ENCODE measurements at places on chromosomes 11 and 22.

DNA sequence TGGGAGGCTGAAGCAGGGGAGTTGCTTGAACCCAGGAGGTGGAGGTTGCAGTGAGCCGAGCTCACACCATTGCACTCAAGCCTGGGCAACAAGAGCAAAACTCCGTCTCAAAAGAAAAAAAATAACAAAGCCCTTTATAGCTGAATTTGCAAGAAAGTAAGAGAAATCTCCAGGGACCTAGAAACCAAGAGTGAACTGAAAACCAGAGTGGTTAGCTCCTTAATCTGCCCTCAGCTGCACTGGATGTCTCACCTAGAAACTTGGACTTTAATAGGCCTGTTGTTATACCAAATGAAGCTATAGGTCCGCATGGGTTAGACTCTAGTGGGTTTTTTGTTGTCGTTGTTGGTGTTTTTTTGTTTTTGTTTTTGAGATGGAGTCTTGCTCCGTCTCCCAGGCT, 4.1 kb downstream of the NEU3 start:
- no peak overlapping the region for H3K27ac ChIP-seq
- no peak overlapping the region for H3K4me3 ChIP-seq
- peaks cover 15% of the 10 kb centered on the region for H3K4me1 ChIP-seq

GRCh38 chr11:128720522-128720985, 26.7 kb downstream of the FLI1 start:
- H3K4me1 ChIP-seq, result peaks cover 89% of the 10 kb centered on the region
- H3K4me3 ChIP-seq, result peak overlapping the region; percentile 94
- H3K36me3 ChIP-seq, result peaks cover 4% of the 10 kb centered on the region
- peak overlapping the region; percentile 99 for H3K27ac ChIP-seq

DNA sequence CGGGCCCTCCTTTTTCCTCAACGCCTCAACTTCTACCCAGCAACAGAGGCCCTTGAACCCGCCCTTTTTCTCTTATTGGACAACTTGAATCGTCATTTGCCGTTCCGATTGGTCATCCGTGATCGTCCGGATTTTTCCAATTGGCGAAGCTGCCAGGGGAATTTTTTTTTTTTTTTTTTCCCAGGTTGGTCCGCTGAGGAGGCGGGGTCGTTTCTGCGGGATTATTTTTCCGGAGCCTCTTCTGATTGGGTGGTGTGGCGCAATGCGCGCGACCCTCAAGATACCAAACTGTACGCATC, 465 bp upstream of the TTC9C start:
- H3K4me1 ChIP-seq, result peaks cover 39% of the 10 kb centered on the region
- no peaks in the 10 kb centered on the region for H3K27me3 ChIP-seq
- DNase-seq, result peak; percentile 91
- H3K36me3 ChIP-seq, result peaks cover 23% of the 10 kb centered on the region

- peaks cover 7% of the 10 kb centered on the region for H3K36me3 ChIP-seq
- no peak for DNase-seq
- H3K27ac ChIP-seq, result no peak overlapping the region
- H3K4me3 ChIP-seq, result no peak overlapping the region
- H3K27me3 ChIP-seq, result peaks cover 56% of the 10 kb centered on the region
Observed at GRCh38 chr11:130979386-130979972, 63.2 kb upstream of the SNX19 start.

- no peak for DNase-seq
- no peak overlapping the region for H3K4me3 ChIP-seq
- H3K27ac ChIP-seq, result no peak overlapping the region
- no peaks in the 10 kb centered on the region for H3K36me3 ChIP-seq
- H3K4me1 ChIP-seq, result peaks cover 10% of the 10 kb centered on the region
Observed at GRCh38 chr11:43558146-43558545, 122.4 kb upstream of the HSD17B12 start.

DNA sequence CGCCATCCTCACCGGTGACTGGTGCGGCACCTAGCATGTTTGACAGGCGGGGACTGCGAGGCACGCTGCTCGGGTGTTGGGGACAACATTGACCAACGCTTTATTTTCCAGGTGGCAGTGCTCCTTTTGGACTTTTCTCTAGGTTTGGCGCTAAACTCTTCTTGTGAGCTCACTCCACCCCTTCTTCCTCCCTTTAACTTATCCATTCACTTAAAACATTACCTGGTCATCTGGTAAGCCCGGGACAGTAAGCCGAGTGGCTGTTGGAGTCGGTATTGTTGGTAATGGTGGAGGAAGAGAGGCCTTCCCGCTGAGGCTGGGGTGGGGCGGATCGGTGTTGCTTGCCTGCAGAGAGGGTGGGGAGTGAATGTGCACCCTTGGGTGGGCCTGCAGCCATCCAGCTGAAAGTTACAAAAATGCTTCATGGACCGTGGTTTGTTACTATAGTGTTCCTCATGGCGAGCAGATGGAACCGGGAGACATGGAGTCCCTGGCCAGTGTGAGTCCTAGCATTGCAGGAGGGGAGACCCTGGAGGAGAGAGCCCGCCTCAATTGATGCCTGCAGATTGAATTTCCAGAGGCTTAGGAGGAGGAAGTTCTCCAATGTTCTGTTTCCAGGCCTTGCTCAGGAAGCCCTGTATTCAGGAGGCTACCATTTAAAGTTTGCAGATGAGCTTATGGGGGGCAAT, 1.1 kb downstream of the NEAT1 start:
- peak overlapping the region; percentile 100 for H3K27ac ChIP-seq
- peaks cover 48% of the 10 kb centered on the region for H3K36me3 ChIP-seq
- peak overlapping the region; percentile 98 for H3K4me3 ChIP-seq
- no peak for DNase-seq

DNA sequence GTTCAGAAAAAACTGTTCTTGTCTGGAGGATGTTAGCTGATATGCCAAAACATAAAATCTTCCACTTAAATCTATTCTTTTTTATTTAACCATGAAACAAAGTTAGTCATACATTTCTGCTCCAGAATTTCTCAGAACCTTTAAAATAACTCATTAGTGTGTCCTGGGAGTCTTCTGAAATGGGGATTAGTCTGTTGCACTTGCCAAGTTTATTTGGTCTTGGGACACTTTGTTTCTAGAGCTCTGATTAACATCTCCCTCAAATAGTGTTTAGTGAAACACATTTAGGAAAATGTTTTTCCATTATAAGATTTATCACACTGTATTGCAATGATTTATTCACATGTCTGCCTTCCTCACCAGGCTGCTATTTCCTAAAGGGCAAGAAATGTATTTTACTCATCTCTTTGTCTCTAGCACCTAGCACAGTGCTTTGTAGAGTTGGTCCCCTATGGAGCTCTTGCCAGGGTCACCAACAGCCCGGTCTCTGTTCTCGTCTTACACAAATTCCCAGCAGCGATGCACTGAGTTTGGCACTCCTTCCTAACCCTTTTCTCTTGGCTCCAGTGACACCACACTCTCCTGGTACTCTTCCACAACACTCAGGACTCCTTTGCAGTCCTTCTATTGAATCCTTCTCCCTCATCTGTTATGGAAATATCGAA, 189.2 kb downstream of the CSNK2A3 start:
- H3K36me3 ChIP-seq, result no peaks in the 10 kb centered on the region
- no peak overlapping the region for H3K4me3 ChIP-seq
- H3K4me1 ChIP-seq, result no peaks in the 10 kb centered on the region
- peaks cover 39% of the 10 kb centered on the region for H3K27me3 ChIP-seq

DNA sequence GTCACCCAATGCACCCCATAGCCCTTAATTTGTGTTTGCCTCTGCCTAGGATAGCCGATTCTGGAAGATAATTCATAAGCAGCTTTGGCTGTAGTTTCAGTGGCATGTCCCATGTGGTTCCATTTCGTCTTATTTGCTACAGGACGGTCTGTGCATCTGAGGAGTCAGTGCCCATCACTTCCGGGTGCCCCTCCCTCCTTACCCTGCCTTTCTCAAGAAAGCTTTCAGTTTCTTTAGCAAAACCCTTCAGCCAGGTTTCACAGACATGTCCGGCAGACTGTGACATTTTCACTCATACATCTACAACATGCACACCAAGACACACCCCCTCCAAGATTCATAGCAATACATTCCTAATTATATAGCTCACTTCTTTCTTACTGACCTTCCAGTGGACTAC, 14.3 kb downstream of the TP53AIP1 start:
- H3K36me3 ChIP-seq, result no peaks in the 10 kb centered on the region
- peaks cover 23% of the 10 kb centered on the region for H3K4me1 ChIP-seq

DNA sequence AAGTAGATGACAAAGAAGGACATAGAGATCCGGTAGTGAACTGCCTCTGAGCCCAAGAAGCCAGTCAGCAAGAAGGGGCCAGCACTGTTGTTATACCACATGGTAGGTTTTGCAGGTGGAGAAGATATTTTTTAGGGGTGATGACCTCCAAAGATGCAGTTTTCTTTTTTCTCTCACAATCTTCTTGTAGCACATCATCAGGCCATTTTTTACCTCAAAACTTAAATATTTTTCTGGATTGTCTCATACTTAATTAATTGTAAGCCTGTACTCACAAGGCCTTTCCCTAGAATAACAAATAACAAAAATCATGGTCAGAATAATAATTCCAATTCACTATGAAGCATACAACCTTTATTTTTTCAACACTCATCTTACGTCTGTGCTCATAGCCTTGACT, at the start of gene OR51B4:
Gene OR51B4 (minus strand): TSS at position 101 of the 400 bp plus-strand sequence. CDS start 0 bp downstream, at position 101.
- H3K27me3 ChIP-seq, result peaks cover 3% of the 10 kb centered on the region
- H3K4me3 ChIP-seq, result no peak within 1 kb of the TSS
- no peak for DNase-seq
- H3K4me1 ChIP-seq, result no peaks in the 10 kb centered on the region
- no peak within 1 kb of the TSS for H3K27ac ChIP-seq

- no peak within 1 kb of the TSS for H3K27ac ChIP-seq
- no peaks in the 10 kb centered on the region for H3K4me1 ChIP-seq
- H3K27me3 ChIP-seq, result no peaks in the 10 kb centered on the region
- no peak for DNase-seq
- H3K4me3 ChIP-seq, result no peak within 1 kb of the TSS
Observed at GRCh38 chr11:10693509-10694081, at the start of gene IRAG1. Gene IRAG1, minus strand, starts transcription at chr11:10693755. Its CDS starts 153 bp downstream, at chr11:10693602.

DNA sequence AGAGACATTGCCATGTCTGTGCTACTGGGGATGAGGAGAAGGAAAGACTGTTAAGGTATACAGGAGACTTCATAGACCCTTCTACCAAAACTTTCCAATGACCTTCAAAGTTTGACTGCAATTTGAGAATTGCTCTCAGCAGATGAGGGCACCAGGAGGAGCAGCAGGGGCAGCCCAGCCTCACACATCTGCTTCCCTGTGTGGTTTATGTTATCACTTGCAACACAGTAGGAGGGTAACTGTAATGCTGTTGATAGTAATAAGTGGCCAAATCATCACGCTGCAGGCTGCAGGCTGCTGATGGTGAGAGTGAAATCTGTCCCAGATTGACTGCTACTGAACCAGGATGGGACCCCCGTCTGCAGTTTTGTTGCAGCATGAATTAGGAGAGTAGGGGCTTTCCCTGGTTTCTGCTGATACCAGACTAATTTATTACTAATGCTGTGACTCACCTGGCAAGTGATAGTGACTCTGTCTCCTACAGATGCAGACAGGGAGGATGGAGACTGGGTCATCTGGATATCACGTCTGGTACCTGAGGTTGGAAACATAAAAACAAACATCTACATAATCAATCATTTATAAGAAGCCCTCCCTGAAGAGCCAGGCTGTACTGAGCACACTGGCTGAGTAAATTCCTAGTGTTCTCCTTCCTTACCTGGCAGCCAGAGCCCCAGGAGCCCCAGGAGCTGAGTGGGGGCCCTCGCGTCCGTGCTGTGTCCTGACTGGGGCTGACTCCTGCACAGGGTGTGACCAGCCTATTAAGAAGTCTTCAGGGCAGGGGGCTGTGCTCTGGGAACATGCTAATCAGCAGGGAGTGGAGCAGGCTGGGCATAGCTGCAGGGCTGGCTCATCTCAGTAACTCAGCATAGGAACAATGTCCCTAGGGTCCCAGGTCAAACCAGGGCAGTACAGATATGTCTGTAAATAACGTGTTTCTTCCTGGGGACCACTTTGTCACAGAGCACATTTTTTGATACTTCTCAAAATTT, 74.4 kb downstream of the GAB4 start:
- no peaks in the 10 kb centered on the region for H3K36me3 ChIP-seq
- H3K27ac ChIP-seq, result no peak overlapping the region
- no peak for DNase-seq
- H3K4me1 ChIP-seq, result no peaks in the 10 kb centered on the region
- H3K4me3 ChIP-seq, result no peak overlapping the region

DNA sequence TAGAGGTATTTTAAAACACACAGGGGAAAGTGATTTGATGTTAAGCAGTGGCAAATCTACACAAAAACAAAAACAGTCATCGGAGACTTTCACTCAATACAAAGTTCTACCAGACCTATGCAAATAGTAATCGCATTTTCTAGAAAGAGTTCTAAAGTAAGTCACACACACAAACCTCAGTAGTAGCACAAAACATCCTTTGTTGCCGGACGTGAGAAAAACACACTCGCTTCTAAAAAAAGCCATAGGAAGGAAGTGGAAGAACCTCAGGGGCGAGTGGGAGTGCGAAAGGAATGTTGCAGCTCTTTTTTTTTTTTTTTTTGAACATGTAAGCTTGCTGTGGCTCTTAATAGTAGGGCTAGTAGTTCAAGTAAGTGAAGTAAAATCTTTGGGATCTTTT, 88.9 kb downstream of the MAML2 start:
- H3K27ac ChIP-seq, result peak overlapping the region; percentile 93
- peak overlapping the region; percentile 82 for H3K4me3 ChIP-seq
- DNase-seq, result peak; percentile 68
- H3K27me3 ChIP-seq, result no peaks in the 10 kb centered on the region
- H3K4me1 ChIP-seq, result peaks cover 68% of the 10 kb centered on the region

GRCh38 chr22:38144025-38144405, 33.5 kb upstream of the BAIAP2L2 start:
- peak overlapping the region; percentile 76 for H3K4me3 ChIP-seq
- no peaks in the 10 kb centered on the region for H3K36me3 ChIP-seq
- no peak for DNase-seq
- peak overlapping the region; percentile 80 for H3K27ac ChIP-seq
- peaks cover 16% of the 10 kb centered on the region for H3K4me1 ChIP-seq

GRCh38 chr22:27814993-27815392, 13.4 kb upstream of the MN1 start:
- H3K27ac ChIP-seq, result no peak overlapping the region
- H3K27me3 ChIP-seq, result peaks cover 8% of the 10 kb centered on the region
- no peaks in the 10 kb centered on the region for H3K4me1 ChIP-seq
- no peaks in the 10 kb centered on the region for H3K36me3 ChIP-seq
- H3K4me3 ChIP-seq, result no peak overlapping the region

- H3K27ac ChIP-seq, result no peak overlapping the region
- H3K27me3 ChIP-seq, result no peaks in the 10 kb centered on the region
- no peak overlapping the region for H3K4me3 ChIP-seq
- no peaks in the 10 kb centered on the region for H3K36me3 ChIP-seq
Observed at GRCh38 chr11:80733790-80734189, 1293.0 kb upstream of the TENM4 start.

Data from natural killer cell treated with Interleukin-12 subunit alpha and Interleukin-12 subunit beta and Interleukin-15 and Interleukin-18, amount 100 ng/mL, for 72 hours (primary cell).